Subcutaneous preadipocyte (primary cell): ENCODE measurements at places on chromosomes 6 and 20. TPM values are rescaled to one million over a fixed set of nuclear protein-coding genes. Genes with fewer than 3 reads are reported as not detected.

Gene ZBTB2
- total RNA-seq: 7.7 and 11.1 TPM in 2 replicates

Gene CALHM6
- total RNA-seq: 0.59 and 1.5 TPM in 2 replicates

Gene BTN1A1
- total RNA-seq: under 0.01 and 0.20 TPM in 2 replicates

Gene VNN1
- not detected in 2 replicates for total RNA-seq

Gene VARS1
- 88.6 and 117 TPM in 2 replicates for total RNA-seq

Gene HDGFL1
- not detected in 2 replicates for total RNA-seq

Gene CHRNA4
- not detected in 2 replicates for total RNA-seq
